ENCODE measurements at places on chromosomes 13 and 19. TPM values are rescaled to one million over a fixed set of nuclear protein-coding genes. Genes with fewer than 3 reads are reported as not detected.

ZNF681 gene
- polyA plus RNA-seq: 0.36 TPM

DNA sequence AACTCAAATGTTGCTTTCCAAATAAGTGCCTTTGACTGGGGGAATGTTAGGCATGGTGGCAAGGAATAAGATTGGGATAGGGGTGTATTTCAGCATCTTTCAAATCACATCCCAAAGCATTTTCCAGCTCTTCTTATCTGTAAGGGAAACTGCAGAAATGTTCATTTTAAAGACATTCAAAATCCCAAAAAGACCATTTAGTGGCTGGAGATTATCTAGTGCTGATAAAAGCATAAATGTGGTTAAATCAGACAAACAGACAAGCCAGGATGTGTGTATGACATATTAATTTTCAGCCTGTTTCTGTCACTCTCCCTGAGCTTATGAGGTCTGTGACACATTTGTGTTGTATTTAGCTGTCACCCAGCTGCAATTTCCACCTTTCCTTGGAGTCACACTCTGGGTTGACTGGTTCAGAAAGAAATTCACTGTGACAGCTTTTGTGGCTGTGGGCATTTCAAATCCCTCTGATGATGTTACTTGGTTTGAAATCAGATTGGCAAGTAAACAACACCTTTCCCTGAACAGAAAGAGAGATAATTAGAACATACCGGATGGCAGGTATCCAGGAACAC is 69.7 kb upstream of the SIAH3 start:
- DNase-seq: no peak

GRCh38 chr19:40831502-40832430 is 18.5 kb downstream of the CYP2A6 start:
- peak; percentile 96 for DNase-seq

GRCh38 chr13:94824601-94825000 is 112.3 kb upstream of the SOX21 start:
- DNase-seq: no peak

ATP4A gene
- not detected for polyA plus RNA-seq

DNA sequence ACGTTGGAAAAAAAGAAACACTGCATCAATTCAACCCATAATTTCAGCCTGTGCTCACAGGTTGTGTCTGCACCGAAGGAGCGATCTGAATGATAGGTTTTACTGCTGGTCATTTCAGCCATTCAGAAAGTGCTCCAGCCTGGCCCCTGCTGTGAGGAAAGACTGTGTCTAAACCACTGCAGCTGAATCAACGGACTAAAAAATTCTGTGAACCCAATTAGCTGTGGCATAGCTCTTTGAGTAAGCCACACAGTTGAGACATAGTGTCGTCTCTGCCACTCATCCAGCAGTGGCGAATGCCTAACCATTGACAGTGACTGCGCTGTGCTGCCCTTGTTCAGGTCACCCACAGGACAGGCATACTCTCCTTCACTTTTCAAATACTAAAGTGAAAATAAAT is 179.8 kb downstream of the COG6 start:
- no peak for DNase-seq

DNA sequence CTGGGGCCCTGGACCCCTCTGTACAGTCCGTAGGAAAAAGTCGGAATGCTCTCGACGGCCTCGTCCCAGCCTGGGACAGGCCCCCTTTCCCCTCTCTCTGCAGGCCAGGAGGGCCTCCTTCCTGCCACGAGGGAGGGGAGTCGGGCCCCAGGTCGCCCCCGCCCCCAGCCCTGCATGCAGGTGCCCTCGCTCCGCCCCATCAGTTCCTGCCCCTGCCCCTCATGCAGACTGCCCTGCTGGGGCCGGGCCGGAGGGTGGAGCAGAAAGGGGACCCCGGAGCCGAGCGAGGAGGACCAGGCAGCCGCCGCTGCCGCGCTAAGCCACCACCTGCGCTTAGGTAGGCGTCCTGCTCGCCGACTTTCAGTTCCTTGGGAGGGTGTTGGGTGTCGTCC is 7.3 kb downstream of the LYL1 start:
- no peak for DNase-seq

DNA sequence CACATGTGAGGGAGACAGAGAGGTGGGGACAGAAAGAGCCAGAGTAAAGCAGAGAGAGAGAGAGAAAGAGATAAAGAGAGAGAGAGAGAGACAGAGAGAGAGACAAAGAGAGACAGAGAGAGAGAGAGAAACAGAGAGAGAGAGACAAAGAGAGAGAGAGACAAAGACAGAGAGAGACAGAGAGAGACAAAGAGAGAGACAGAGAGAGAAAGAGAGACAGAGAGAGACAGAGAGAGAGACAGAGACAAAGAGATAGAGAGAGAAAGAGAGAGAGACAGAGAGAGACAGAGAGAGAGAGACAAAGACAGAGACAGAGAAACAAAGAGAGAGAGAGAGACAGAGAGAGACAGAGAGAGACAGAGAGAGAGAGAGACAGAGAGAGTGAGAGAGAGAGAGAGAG is 4.2 kb upstream of the TTYH1 start:
- no peak for DNase-seq

DNA sequence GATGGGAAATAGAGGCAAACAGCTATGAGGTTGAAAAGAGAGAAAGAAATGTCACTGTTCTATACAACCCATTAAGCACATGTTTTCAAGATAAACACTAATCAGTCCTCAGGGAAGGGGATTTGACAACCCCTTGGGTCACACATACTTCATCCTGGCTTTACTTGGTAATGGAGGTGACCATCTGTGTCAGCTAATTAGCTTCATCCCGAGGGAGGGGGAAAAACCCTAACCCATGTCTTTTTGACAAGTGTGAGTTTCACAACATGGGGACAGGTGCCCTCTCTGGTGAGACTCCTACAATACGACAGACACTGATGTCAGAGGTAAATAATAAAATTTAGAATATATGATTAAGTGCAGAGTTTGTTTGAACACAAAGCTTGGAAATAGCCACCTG is 43.1 kb downstream of the ZNF611 start:
- DNase-seq: no peak

DNA sequence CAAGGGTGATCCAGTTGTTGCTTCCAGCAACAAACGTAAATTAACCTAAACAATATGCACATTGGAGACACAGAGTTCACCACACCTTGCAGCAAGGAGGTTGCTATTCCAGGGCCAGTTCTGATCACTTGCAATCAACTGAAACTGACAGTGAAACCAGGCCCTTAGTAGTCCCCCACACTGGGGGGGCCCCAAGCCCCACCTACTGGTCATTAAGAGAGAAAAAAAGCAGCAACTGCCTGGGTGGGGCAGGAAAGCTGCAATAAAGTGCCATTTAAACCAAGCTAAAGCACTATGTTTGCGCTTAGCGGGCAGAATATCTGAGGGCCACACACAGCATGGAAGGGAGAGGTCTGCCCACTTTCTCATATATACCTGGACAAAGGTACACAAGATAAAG is 51.5 kb downstream of the ATP7B start:
- no peak for DNase-seq

ZNF726 gene
- polyA plus RNA-seq: 0.84 TPM

ICAM4 gene
- polyA plus RNA-seq: 3.3 TPM

DNA sequence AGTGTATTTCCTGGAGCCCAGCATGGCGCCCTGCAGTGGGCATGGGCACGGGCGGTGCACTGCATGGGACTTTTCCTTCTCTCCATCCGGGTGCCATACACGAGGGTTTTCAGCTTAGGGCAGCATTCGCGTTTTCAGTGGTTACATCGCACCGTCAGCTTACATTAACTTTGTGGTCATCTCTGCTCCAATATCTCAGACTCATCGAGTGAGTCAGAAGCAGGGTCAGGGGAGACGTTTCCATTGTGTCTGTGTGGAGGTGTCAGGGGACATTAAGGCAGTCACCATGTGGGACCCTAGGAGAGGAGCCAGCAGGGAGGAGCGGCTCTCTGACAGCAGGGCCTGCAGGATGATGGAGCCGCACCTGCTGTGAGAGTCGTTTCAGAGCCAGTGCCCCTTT is 541.0 kb downstream of the FGF9 start:
- no peak for DNase-seq

DNA sequence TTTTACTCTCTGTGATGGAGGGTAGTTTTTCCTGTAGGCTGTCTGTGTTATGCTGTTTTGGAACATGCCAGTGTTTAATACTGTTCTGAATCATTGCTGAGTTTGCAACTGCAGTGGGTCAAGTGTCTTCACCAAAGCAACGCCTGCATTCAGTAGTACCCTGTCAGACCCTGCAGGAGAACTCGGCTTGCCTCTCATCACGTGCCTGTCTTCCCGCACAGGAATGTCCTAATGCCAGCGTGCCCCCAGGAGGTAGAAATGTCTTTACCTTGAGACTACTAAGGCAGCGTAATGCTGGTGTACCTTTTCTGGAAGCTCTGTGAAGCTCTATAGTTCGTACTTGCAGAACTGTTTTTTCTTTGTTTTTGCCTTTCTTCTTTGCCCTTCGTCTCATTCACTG is 42.3 kb downstream of the POLR1D start:
- no peak for DNase-seq

ZIM2 gene
- polyA plus RNA-seq: not detected

MIR17HG gene
- polyA plus RNA-seq: 1.3 TPM

GPC6 gene
- polyA plus RNA-seq: 41.1 TPM

ZSCAN1 gene
- polyA plus RNA-seq: not detected

ZNF320 gene
- polyA plus RNA-seq: 8.3 TPM

GRCh38 chr19:13082192-13083007 is 20.3 kb downstream of the LYL1 start:
- DNase-seq: no peak

- DNase-seq: no peak
These were observed 23.0 kb upstream of the CEACAM4 start for GRCh38 chr19:41649827-41650226.

- DNase-seq: no peak
These were observed 50.7 kb upstream of the PNMA8B start for GRCh38 chr19:46546194-46546896.

DNA sequence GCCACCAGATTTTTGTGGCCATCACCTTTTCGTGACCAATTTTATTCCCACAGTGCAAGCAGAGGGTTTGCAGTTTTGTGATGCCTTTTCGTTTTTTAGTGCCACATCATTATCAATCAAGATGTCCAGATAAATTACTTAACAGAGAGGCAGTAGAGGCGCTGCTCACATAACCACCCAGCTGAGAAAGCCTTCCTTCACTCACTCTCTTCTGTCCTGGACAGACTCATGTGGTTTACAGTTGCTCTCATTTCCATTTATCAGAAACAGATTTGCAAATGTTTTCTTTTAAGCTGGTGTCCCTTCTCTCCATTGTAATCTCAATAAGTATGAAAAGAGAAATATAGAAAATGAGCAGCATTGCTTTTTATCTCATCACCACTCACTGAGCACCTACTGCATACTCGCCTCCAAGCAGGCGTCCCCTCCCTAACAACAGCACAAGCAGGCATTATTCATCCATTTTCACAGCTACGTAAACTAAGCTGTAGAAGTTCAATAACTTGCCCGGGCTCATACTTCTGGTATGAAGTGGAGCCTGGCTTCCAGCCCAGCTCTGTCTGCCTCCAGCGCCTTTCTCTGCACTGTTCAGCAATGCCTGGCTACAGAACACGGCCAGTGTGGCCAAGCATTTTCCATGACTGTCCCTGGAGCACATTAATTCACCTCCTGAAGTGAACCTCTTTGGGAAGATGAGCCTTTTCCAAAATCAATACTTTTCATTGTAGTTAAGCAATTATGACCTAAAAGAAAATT is 34.6 kb upstream of the KATNAL1 start:
- peak; percentile 71 for DNase-seq

PLPPR2 gene
- polyA plus RNA-seq: 18.5 TPM

RASGRP4 gene
- polyA plus RNA-seq: not detected

GRCh38 chr13:34731486-34731885 is 210.6 kb upstream of the NBEA start:
- no peak for DNase-seq

DNA sequence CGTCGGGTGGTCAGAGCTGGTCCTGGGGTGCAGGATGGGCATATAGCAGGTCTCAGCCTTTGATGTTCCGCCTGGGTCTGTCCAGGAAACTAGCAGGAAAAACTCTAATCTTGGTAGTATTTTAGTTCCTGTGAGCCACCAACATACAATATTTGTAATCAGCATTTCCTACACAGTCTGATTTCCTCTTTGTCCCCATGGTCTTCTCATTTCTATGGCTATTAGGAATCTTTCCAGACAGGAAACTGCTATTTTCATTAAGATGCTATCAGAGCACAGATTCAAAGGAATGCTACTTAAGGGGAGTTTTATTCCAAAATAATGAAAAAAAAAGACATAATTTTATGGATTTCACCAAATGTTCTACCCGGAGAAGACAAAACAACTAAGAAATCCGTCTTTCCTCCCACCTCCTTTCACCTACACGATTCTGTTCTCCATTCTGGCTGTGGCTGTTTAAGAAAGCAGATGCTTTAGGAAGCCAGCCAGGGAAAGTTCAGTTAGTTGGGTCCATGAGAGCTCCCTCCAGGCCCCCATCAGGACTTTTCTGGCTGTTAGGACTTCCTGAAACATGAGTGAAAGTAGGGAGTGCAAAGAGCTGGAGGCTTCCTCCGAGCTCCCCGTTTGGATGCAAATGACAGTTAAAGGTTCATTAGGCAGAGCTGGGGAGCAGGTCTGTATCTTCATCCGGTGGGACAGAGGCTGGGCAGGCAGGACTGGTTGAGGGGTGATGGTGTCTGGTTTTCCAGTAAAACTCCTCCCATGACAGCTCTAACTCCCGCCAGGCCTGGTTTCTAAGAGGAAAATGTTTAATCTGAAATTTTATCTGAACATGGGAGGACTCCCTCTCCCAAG is 36.3 kb downstream of the SHISA2 start:
- DNase-seq: no peak

DNA sequence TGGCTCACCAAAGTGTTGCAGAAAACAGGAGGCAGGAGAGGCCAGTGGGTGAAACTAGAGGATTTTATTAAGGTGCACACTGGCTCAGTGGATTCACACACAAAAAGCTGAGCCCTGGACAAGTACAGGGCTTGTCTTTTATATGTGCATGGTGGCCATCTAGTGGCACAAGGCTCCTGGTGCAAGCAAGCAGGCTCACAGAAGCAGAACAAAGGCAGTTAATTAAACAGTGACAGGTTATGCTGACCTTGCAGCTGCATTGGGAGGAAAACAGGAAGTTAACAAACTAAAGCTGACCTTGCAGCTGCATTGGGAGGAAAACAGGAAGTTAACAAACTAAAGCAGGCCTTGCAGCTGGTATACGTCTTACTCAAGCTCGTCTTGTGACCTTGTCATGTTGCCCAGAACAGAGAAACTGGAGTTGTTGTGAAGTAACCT is 65.3 kb upstream of the ZNF681 start:
- no peak for DNase-seq

GPC5 gene
- 2.9 TPM for polyA plus RNA-seq

FPR3 gene
- not detected for polyA plus RNA-seq

FFAR1 gene
- not detected for polyA plus RNA-seq

ZNF528 gene
- polyA plus RNA-seq: 29.3 TPM

DNA sequence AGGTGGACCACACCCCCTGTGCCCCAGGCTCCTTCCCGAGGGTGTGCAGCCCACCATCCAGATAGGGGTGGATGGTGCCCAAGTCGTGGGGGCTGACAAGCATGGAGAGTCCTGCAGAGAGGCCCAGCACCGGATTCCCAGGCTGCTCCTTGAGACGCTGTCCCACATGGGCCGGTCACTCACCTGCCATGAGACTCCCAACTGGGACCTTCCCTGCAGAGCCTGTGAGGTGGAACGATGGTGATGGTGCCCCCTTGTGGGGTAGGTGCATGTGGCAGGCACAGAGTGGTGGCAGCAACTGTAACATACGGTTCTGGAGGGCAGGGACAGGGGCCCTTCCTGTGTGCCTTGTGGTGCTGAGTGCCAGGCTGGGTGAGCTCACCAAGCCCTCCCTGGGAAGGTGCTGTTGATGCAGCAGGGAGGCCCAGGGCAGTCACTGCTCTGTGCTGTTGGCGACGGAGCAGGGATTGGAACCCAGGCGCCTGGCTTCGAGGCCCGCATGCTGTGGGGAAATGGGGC is 33.1 kb downstream of the PPP1R37 start:
- peak; percentile 8 for DNase-seq

- no peak for DNase-seq
These were observed 13.1 kb downstream of the GRAMD1A start for GRCh38 chr19:35013041-35013819.

VSTM1 gene
- polyA plus RNA-seq: not detected
